ENCODE measurements at places on chromosomes 2 and 18.

GRCh38 chr18:27966881-27967280 lies 210.0 kb downstream of the CDH2 start:
- DNase-seq, result no peak

- no peak for DNase-seq
These were observed 531.9 kb downstream of the IRS1 start for GRCh38 chr2:226267516-226268289.

DNA sequence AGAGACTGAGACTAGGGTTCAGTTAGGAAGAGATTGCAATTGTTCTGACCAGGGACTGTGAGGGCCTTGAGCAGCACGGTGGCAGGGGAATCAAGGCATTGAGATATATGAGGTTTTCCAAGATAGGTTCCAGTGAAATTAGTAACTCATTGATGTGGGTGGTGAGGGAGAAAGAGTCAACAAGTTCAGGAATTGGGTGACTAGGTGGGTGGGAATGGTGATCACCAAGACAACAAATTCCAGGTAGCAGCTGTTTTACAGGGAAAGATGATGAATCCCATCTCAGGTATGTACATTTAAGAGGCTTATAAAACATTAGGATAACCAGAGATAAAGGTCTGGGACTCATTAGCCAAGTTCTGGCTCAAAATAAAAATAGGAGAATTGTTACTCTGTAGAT lies 251.5 kb upstream of the MGAT5 start:
- no peak for DNase-seq

DNA sequence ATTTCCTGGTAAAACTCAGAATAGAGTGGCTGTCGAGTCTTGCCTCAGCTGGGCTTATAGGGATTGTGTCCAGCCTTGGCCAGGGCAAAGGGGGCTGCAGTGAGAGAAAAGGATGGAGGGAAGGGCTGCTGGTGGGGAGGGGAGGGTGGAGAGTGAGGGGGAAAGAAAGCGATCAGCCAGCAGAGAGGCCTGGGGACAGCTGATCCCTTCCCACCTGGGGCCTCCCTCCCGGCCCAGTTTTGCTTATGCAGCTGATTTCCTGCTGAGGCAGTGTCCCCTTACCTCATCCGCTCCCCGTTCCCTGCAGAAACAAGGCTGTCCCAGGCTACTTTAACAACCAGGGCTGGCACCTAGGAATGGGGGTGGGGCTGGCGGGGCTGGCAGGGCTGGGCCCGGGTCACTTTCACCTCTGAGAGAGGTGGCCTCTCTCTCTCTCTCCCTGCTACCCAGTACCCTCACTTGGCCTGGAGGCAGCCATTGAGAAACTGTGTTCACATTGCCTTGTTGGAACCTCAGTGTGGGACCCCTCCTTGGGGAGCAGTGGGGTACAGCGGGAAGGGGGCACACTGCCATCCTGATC lies 12.2 kb upstream of the GMPPA start:
- DNase-seq, result no peak

GRCh38 chr2:122182616-122183355 lies 427.3 kb downstream of the TSN start:
- DNase-seq, result no peak

GRCh38 chr2:23659328-23659727 lies 267.6 kb downstream of the ATAD2B start:
- DNase-seq, result no peak

DNA sequence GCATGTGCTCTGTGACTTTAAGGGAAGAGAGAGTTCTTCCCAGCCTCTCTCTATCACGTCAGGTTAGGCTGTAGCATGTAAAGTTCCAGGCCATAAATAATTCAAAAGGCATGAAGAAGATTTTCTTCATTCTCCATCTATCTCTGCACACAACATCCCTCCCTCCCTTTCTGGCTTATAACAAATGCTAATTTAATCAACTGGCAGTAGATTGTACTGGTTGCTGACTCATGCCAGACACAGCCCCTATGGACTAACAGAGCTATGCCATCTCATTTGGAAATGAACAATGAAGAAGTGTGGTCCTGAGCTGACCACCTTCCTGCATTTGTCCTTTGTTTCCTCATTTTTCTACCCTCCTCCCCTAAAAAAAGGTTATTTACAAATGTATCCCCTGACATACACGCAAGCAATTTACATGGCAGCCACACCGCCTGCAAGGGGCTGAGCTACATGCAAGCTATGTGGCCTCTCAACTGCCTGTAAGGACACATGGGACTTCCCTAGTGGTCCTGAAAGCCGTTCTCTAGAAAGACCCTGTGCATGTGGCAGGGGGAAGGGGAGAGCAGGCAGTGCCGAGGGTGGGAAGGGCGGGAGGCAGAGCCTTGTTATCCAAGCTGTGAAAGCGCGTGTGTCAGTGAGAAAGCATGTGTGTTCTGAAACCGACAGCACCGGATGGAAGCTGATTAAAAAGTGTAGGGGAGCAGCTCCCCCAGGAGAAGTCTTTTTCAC lies 90.9 kb upstream of the KLF7 start:
- no peak for DNase-seq

GRCh38 chr2:174546519-174547506 lies 50.8 kb downstream of the WIPF1 start:
- no peak for DNase-seq

DNA sequence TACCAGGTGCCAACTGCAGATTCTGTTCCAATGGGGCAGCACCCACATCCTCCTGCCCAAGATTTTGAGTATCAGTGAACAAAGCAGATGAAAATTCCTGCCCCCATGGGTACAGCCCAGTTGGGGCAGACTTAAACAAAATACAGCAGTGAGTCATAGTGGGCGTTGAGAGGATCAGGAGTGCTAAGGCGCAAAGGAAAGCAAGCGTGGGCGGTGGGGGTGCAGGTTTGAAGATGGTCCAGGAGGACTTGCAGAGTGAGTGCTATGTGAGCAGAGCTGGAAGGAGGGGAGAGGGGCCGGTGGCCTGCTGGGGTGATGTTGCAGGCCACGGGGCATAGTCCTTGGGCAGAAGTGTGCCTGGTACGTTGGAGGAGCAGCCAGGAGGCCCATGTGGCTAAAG lies 24.7 kb downstream of the STEAP3 start:
- no peak for DNase-seq

DNA sequence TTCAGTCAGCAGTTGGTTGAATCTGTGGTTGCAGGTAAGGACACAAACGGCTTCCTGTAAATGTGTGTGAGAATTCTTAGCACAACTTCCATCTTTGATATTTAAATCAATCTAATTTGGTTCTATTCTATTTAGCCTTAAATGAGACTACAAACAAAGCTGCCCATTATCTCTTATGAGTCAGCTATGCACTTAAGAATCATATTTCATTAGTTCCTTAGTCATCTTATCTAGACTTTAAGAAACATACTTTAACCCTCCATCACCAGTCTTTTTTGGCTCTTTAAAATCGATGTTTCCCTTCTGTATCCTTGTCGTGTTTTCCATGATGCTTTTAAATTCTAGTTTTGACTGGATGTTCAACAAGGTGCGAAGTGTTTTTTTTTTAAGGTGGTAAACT lies 114.4 kb upstream of the TMEM200C start:
- DNase-seq, result no peak

DNA sequence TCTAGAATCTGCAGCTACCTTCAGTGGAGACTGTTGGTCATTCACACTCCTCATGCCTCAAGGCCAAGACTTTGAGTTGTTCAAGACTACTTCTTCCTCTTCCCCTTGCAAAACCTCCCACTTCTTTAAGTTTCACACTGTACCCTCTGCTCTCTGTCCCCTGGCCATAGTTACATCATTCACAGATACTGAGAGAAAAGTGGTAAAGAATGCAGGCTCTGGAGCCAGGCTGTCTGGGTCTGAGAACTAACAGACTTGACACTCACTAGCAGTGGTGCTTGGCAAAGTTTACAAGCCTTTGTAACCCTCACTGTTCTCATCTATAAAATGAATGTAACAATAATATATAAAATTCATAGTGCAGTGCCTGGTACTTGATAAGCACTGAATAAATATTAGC lies 61.8 kb downstream of the CDH20 start:
- no peak for DNase-seq

DNA sequence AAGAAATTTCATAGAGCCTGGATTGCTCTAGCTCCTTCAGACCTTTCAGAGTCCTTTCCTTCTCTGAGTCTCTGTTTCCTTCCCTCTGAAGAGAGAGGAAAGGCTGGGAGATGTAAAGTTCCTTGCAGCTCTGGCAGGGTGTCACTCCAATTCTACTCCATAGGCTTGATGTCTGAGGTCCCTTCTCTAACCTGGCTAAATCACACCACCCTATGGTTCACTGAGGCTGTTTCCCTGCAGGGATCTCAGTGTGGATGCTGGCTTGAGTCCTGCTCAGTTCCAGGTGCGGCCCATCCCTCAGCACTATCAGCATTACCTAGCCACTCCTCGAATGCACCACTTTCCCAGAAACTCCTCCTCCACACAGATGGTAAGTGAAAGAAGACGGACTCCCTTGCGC lies 209.7 kb downstream of the LOXHD1 start:
- DNase-seq, result no peak

- DNase-seq, result no peak
These were observed 28.7 kb downstream of the ALK start for GRCh38 chr2:29892585-29893259.

DNA sequence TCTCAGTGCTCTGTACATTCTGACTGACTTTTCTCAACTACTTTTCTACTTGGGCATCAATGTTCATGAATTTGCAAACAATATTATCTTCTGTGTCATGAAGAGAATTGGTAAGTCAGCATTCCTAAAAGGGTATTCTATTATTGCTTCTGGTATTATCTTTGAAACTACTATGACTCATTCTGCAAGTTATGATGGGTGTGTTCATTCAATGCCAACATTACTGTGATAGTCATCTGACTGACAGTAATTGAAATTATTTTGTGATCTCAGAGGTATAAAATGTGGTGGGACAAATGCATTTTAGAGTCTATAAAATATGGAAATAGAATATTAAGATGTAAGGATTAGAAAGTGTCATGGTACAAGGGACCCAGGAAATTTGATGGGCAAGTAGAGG lies 736.0 kb upstream of the CELF4 start:
- no peak for DNase-seq

GRCh38 chr2:241924069-241924908 lies 54.8 kb downstream of the RTP5 start:
- no peak for DNase-seq

GRCh38 chr2:135585586-135585985 lies 54.3 kb downstream of the R3HDM1 start:
- no peak for DNase-seq

DNA sequence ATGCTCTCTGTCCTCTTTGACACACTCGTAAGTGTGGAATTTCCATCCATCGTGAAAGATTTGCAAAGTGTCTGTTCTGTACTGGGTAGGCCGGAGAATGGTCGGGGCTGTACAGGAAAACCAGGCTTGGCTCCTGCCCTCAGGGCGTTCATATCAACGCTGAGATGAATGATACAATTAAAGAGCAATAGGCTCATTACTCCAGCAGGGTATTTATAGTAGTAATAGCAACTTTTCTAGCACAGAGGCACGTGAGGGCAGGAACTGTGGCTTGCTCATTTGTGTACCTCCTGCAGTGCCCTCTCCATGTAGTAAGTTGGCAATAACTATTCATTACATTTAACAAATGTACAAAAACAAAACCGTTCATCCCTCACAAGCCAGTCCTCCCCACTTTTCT lies 5.3 kb upstream of the NCK2 start:
- DNase-seq, result no peak

GRCh38 chr2:164164602-164165001 lies 428.8 kb upstream of the FIGN start:
- no peak for DNase-seq

DNA sequence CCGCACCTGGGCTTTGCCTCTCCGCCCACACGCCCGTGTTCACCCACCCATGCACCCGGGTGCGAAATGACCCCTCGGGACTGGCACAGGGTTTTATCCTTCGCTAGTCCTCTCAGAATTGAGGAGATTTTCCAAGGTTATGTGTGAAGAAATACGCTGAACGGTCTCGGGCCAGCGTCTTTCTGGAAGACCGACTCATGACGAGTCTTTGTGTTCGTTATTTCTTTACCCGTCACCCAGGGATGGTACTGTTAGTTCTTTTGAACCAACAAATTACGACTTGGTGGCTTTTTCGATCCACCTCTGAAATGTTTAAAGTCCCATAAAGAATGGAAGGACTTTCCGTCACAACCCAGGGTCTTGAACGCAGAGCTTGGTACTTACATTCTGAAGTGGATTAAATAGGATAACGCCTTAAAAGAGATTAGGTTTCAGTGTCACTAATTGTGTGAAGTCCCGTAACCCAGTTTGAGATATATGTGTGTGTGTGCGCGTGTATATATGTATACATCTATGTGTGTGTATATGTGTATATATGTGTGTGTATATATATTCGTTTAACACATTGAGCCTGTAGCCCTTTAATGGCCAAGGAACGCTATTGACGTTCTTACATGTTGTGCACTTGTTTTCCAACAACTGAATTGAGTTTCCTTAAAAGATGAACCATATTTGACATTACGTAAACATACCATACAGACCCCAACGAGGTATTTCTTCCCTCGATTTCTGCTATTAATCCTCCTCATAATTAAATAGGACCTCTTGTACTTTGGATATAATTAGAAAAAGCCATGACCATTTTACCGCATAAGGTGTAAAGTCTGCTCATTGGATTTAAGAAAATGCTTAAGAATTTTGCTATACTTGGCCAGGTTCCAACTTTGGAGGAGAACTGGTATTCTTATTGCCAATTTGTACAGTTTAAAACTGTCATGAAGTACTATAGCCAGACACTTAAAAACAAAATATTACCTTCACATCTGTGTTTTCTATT lies 889 bp downstream of the ZC3H15 start:
- no peak for DNase-seq

DNA sequence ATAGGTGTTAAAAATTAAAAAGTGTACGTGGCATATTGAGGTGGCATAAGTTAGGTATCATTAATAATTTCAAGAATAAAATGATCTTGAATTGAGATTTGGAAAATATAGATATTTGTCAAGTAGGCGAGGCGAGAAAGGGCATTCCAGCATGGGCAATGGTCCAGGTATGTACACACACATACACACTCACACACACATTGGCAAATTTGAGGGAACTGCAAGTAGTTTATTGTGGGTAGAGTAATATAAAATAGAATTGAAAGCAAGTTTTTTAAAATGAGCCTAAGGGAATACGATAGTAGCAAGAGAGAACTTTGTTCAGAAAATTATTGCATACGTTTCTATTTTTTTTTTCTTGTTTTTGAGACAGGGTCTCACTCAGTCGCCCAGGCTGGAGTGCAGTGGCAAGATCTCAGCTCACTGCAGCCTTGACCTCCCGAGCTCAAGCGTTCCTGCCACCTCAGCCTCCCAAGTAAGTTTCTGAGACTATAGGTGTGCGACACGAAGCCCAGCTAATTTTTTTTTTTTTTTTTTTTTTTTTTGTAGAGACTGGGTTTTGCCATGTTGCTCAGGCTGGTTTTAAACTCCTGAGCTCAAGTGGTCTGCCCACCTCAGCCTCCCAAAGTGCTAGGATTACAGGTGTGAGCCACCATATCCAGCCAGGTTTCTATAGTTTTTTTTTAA lies 96.7 kb upstream of the SLC39A10 start:
- no peak for DNase-seq

DNA sequence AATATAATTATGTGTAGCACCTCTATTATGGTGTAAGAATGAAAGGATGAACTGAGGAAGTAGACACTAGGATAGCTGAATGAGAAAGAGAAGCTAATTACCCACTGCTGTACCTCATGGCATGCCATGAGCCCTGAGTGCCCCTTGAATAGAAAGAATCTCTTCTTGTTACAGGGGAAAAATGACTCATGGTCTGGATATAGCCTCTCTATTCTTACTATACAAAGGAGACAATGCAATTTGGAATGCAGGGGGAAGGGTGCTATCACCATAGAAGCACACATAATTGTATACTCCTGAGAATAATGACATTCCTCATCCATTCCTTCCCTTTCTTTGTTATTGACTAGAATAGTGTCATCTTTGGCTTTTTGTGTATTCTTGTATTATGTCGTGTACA lies 385.2 kb downstream of the CDH7 start:
- DNase-seq, result no peak

- DNase-seq, result no peak
These were observed 4.9 kb upstream of the DRC1 start for GRCh38 chr2:26396734-26397298.

Data from cortex of kidney (tissue), 1 donor.